ENCODE measurements at places on chromosomes 4 and X. TPM values are rescaled to one million over a fixed set of nuclear protein-coding genes. Genes with fewer than 3 reads are reported as not detected.

Gene MFAP3L
- total RNA-seq: 60.4 TPM

Gene SMR3B
- not detected for total RNA-seq

Gene CT45A2
- not detected for total RNA-seq

Gene GPRASP1
- total RNA-seq: 1.1 TPM

Gene CLTRN
- total RNA-seq: 0.51 TPM

Gene HAND2
- 5.0 TPM for total RNA-seq

Gene ADRA2C
- 2.6 TPM for total RNA-seq

Gene KIT
- 59.4 TPM for total RNA-seq

DNA sequence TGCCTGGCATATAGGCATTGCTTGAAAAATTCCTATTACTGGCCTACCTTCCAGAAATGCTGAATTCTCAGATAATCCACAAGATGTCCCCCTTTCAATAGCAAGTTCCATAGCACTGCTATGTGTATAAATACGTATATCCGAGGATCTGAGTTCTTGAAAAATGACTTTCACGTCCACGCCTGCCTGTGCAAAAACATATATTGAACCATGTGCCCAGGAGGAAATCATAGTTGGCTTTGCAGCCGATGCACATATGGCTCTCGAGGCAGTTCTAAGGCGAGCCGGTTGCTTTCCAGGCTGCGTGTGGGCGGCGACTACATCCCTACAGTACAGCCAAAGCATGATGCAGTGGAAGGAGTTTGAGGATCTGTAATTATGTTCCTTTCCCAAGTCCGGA, 55.4 kb upstream of the ESX1 start:
- DNase-seq: no peak

DNA sequence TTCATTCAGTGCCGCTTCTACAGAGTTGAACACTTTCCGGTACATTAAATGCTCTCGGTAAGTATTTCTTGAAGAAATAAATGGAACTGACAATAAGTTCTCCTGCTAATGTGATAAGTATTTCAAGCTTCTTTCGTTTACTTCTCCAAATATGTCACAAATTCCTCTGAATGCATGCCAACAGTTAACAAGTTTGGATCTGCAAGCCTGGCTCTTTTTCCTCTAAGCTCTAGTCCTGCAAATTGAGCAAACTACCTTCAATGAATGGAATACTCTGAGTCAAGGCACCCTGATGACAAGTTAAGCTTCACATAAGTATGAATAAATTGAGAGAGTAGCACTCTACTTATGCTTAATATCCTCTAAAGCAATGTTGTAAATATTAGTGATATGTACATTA, 403.6 kb downstream of the PDGFC start:
- DNase-seq: no peak

GRCh38 chrX:14528629-14529289, 577 bp upstream of the GLRA2 start:
- DNase-seq: peak; percentile 69

- no peak for DNase-seq
These were observed 58.9 kb upstream of the RBM47 start for GRCh38 chr4:40688446-40689095.

DNA sequence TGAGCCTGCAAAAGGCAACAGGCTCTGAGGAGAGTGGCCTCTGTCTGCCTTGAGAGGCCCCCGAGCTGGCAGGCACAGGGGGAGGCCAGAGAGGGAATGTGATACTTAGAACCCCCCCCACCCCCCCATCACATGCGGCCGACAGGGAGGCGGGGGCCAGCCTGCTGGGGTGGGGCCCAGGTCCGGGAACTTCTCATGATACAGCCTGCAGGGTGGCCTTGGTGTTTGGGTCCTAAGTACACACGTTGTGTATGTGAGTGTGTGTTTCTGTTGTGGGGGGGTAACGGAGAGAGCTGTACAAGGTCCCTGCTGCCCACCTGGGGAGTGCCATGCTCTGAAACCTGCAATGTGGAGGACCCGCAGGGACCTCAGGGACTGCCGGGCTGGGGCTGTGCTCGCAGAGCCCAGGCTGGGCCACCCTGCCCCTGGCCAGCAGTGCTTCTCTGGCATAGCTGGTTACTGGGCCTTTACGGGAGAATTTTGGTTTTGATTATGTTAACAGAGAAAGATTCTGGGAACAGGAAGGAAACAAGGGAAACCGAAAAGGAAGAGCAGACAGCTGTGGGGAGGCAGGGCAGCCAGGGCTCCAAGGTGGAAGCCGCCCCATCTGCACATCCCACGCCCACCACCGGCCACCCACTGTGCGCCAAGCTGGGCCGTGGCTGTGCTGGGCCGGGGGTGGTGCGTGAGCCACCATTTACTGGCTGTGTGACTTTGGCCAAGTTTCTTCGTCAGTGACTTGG, 19.9 kb downstream of the SH3BP2 start:
- no peak for DNase-seq

- DNase-seq: no peak
These were observed 17.5 kb upstream of the JAKMIP1 start for GRCh38 chr4:6217716-6218381.

GRCh38 chr4:5114950-5115349, 63.7 kb downstream of the STK32B start:
- no peak for DNase-seq

DNA sequence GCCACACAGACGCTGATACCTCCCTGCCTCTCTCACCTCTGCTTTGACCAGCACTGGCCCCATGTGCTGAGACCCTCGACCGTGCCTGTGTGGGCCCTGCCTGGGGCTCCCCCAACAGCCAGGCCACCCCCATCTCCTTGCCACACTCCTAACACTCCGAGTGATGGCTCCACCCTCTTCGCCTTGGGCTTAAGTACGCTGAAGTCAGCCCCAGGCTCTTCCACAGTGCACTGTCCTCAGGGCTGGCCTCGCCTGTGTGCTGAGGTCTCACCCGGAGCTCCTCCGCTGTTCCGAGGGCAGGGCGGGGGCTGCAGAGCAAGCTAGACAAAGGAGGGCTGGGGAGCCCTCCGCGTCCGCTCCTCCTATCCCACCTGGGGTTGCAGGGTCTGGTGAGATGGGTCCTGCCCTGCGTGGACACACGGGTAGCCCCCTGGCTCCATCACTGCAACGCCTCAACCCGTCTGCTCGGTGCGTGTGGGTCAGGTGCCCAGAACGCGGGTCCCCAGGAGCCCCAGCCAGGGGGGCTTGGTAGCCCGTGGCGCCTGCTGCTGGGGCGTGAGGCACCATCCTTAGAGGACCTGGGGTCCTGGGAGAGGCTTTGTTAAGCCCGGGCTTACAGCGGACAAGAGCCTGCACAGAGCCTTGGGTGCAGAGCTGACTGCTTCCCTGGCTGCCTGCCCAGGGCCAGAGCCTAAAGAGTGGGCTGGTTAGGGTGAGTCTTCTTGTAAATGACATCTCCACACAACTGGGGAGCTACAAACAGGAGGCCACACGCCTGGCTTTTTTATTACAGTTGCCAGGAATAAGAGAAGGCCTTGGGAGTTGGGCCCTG, 42.6 kb upstream of the NKX1-1 start:
- no peak for DNase-seq

- DNase-seq: no peak
These were observed 260.7 kb upstream of the SFRP2 start for GRCh38 chr4:154049457-154050181.

DNA sequence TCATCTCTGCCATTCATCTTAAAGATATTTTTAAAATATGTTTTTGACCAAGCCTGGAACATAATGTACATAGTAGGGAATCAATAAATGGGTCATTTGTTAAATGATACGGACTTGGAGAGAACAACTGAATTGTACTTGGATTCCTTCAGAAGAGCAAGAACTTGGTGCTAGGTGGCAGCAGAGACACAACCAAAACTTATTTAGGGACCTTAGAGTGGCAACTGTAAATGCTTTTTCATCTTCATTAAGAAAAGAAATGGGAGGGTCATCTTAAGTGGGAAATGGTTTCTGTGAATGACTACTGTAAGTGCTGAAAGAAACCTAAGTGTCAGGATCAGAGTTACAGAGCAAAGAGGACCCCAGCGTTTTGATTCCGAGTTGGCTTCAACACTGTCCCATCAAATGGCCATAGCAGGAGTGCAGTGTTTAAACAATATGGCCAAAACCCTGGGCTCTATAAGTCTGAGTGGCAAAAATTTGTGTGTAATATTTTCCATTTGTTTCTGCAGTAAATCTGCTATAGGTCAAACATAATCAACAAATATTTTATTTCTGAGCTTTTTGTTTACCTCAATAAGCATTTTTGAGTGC, 213.6 kb downstream of the PALLD start:
- no peak for DNase-seq

DNA sequence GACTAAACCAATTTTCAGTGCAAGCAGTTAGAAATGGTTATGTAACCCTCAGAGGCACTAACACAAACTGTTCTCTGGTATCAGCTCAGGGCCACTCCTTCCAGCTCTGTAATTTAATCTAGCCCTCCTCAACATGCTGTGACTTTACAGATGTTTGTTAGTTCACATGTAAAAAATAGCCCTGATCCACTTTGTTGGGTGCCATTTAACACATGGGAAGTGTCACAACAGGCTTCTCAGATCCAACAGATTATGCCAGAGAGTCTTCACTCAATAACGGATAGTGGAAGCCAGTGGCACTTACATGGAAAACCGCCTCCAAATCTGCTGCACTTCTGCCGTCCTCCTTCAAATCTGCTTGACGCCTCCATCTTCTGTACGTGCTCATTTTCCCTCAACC, 51.6 kb downstream of the ATP8A1 start:
- DNase-seq: no peak

GRCh38 chrX:18415386-18415785, 10.0 kb upstream of the CDKL5 start:
- no peak for DNase-seq

GRCh38 chr4:185040523-185040922, 22.2 kb downstream of the HELT start:
- DNase-seq: no peak

- DNase-seq: no peak
These were observed 102.9 kb upstream of the PAQR3 start for GRCh38 chr4:79042079-79042674.

GRCh38 chr4:5941601-5942000, 48.7 kb upstream of the CRMP1 start:
- no peak for DNase-seq

- no peak for DNase-seq
These were observed 1233.1 kb downstream of the C4orf33 start for GRCh38 chr4:130329036-130329435.

DNA sequence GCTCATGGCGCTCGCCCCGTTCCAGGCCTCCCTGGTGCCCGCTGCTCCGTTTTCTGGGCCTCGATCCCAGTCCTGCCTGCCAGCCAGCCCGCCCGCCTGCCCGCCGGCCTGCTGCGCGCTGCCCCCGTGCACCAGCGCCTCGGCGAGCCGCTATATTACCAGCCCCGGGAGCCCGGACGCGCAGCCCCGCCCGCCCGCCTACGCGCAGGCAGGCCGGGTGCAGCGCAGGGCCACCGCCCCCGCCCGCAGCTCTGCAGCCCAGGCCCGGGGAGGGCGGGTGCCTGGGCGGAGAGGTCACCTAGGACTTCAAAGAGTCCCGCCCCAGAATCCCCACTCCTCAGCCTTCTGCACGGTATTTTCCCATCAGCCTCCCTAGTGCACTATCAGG, at the start of gene MAOB:
MAOB (minus strand) TSS at position 157 of the 388 bp plus-strand sequence; CDS start at position 6, 151 bp downstream.
- peak; percentile 76 for DNase-seq

DNA sequence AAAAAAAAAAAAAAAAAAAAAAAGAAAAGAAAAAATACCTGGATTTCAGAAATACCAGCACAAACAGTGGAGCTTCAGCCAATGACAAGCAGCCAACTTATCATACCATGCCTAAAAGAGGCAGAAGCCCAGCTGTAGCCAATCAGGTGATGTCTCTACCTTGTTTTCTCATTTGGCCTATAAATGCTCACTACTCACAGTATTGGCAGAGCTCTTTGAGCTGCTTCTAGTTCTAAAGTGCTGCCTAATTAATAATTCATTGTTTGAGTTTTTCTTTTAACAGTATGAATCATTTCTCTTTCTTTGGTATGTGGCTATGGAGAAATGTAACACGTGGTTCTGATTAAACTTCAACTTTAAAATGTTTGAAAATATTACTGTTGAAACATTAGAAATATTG, 188.8 kb upstream of the TECRL start:
- DNase-seq: no peak

GRCh38 chr4:8394806-8395205, 45.7 kb downstream of the ACOX3 start:
- DNase-seq: no peak

- DNase-seq: no peak
These were observed 7.1 kb upstream of the CXCL5 start for GRCh38 chr4:74005528-74005927.

Measured in suprapubic skin (tissue), 4 donors.